ENCODE measurements at places on chromosomes 13 and 19.

DNA sequence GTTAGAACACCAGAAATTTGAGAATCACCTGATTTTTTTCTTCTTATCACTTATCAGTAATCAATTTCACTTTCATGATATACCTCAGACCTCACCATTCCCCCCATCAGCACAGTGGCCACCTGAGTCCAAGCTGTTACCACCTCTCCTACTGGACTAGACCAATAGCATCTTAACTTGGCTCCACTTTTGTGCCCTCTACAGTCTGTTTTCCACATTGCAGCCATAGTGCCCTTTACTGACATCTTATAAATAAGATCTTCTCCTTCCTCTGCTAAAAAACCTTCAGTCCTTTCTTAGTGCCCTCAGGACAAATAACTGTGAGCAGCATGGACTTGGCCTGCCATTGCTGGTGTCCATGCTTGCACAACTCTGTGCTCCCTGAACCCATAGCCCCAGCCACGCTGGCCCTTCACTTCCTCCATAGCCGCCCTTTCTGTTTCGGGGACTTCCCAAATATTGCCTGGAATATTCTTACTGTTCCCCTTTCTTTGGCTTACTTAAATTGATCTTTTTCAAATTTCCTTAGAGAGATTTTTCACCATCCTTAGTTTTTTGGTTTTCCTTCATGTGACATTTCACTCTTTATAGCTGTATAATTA is 380.8 kb downstream of the LMO7 start:
- DNase-seq, result no peak

- DNase-seq, result no peak
Observed at GRCh38 chr13:113654175-113654560, 3.8 kb downstream of the ATP4B start.

GRCh38 chr13:28819735-28820098 is 422 bp upstream of the MTUS2 start:
- no peak for DNase-seq

- DNase-seq, result no peak
Observed at GRCh38 chr13:46613409-46614049, 60.6 kb downstream of the LRCH1 start.

- DNase-seq, result no peak
Observed at GRCh38 chr13:42807241-42807640, 25.9 kb downstream of the FAM216B start.

DNA sequence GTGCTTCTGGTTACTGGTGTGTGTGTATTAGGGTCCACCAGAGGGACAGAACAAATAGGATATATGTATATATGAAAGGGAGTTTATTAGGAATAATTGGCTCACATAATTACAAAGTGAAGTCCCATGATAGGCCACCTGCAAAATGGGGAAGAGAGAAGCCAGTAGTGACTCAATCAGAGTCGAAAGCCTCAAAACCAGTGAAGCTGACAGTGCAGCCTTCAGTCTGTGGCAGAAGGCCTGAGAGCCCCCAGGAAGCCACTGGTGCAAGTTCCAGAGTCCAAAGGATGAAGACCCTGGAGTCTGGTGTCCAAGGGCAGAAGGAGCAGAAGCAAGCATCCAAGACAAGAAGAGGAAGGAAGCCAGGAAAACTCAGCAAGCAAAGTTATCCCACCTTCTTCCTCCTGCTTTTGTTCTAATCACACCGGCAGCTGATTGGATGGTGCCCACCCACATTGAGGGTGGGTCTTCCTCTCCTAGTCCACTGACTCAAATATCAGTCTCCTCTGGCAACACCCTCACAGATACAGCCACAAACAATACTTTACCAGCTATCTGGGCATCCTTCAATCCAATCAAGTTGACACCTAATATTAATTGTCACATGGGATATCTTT is 21.7 kb upstream of the SCEL start:
- DNase-seq, result no peak

GRCh38 chr19:5623397-5624017 is 624 bp downstream of the SAFB start:
- DNase-seq, result no peak

DNA sequence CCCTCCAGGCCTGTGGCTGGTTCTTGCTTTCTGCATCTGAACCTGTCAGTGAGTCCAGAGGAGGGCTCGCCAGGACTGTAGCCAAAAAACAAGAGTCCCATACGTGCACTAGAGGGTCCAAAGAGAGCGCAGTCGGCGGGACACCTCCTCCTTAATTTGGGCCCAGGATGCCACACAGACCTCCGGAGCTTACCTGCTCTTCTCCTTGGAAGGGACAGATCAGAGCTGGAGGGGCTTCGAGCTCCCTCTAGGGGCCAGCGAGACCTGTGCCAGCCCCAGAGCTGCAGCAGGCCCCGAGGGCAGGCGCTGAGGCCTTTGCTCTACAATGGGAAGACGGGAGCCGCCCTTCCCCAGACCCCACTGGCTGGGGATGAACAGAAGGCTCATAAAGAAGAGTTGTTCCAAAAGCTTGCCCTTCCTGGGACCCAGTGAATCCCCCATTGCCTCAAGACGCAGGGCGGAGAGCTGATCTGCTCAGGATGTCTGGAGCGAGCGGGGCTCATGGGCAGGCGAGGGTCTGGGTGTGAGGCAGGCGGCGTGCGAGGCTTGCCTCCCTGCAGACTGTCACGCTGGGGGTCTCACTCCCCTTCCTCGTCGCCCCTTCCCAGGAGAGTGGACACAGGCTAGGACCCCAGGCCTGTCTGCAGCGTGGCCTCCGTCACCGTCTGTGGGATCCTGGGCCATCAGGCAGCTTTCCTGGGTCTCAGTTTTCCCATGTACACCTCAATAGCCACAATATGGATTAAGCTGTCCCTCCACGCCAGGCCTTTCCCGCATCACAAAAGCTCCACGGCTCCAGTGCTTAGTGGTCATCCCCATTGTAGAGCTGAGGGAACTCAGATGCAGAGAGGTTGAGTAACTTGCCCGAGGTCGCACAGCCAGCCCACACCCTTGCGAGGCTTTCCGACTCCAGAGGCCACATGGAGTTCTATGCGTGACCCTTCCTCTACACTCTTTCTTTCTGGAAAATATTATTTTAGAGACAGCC is 46.9 kb upstream of the VSTM2B start:
- no peak for DNase-seq

GRCh38 chr19:44807652-44808462 is 1.0 kb upstream of the BCAM start:
- no peak for DNase-seq

DNA sequence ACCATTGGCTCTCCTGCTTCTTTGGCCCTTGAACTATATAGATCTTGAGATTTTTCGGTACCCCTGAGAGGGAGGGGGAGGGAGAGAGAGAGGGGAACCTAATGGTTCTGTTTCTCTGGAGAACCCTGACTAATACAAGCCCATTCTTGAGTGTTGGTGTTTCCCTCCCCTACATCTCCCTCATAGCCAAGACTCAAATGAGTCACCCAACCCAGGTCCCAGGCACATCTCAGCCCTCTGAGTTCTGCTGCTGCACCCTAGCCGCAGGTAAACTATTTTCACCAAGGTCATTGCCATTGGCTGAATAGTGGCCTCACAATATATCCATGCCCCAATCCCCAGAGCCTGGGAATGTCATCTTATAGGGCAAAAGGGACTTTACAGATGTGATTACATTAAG is 225.8 kb upstream of the MAB21L1 start:
- DNase-seq, result no peak

DNA sequence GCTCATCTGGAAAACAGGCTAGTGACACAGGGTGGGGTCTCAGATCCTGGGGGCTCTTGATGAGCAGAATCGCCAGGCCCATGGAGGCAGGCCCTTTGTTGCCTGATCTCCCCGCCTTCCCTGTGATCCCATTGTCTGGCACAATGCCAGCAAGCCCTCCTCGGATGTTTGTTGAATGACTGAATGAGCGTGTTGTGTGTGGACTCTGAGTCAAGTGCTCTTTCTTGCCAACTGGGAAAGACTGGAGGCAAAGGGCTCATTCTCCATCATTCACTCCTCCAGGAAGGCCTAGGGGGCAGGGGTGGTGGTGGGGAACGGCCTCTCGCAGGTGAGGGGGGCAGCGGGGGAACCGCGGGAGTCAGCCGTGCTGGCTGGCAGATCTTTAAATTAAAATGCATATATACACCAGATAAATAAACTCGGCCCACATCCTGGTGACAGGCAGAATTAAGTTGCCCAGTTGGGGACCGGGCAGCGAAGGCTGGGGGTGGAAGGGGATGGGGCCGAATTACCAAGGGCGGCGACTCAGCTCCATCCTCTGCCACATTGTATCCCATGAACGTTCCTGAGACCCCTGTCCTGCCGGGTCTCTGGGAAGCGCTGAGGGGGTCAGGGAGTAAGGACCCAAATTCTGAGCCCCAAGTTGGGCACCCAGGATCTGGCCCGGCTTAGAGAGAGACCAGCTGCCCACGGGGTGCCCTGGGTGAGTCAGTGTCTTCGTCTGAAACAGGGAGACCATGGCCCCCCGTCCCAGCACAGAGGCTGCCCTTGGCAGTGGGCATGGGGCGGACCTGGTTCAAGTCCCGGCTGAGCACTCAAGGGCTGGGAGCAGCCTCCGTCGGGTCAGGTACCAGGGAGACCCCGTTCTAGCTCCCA is 24.5 kb downstream of the EFNA2 start:
- DNase-seq, result no peak
